NCI-H1436 treated with DMSO at 0.1 percent for 48 hours (cell line): ENCODE measurements at places on chromosomes 5 and 9.

DNA sequence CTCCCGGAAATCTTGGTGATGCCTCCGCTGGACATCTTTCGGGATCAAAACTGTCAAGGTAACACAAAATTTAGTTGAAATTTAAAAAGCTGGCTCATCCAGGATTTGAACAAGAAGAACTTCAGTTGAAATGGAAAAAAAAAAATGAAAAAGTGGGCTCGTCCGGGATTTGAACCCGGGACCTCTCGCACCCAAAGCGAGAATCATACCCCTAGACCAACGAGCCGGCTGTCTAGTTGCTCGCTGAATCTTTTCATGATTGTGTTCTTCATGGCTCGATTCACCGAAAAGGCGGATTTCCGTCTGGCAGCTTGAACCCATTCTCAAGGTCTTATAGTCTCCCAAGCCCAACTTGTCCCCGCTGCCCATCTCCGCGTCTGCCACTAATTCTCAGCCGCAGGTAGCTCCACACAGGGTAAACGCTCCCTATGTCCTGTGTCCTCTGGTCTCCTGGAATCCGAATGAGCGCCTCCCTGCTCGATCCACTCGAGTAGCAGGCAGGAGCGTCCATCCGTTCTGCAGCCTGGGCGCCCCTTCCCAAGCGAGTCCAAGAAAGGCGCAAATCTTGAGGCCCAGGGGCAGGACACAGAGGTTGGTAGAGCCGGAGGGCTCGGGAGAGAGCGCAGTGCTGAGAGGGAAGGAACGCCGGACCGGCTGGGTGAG is 16.2 kb downstream of the TRIM7 start:
- DNase-seq: no peak

GRCh38 chr5:131496400-131496713 is 138.7 kb downstream of the RAPGEF6 start:
- DNase-seq: no peak

DNA sequence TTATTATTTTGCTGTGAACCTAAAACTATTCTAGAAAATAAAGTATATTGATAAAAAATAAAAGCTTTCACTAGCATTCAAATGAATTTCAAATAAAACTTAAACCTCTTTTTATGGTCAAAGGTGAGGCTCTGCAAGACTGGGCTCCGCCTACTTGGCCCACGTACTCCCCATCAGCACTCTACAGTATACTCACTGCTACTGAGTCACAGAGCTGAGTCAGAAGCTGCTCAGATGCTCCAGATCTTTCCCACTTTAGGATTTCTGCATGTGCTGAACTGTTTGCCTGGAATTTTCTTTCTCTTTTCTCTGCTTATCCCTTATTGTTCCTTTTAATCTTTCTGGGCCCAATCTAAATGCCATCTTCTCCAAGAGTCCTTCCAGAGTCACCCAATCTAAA is 331.9 kb upstream of the CCNG1 start:
- DNase-seq: no peak

DNA sequence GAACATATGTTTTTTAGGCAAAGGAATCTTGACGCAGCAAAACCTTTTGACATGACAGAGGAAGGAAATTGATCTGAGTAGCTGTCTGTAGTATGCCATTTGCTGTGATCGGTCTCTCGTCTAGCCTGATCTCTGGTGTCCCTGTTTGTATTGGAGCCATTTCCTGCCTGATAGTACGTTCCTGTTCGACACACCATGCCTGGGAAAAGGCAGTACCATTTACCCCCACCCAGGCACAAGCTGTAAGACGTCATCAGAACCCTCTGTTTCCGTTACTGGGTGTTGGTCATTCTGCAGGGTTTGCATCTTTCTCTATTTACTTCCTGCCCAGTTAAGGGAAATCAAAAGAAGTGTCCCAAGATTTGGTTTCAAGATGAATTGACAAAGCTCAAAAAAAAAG is 129.7 kb downstream of the CEMIP2 start:
- DNase-seq: no peak

DNA sequence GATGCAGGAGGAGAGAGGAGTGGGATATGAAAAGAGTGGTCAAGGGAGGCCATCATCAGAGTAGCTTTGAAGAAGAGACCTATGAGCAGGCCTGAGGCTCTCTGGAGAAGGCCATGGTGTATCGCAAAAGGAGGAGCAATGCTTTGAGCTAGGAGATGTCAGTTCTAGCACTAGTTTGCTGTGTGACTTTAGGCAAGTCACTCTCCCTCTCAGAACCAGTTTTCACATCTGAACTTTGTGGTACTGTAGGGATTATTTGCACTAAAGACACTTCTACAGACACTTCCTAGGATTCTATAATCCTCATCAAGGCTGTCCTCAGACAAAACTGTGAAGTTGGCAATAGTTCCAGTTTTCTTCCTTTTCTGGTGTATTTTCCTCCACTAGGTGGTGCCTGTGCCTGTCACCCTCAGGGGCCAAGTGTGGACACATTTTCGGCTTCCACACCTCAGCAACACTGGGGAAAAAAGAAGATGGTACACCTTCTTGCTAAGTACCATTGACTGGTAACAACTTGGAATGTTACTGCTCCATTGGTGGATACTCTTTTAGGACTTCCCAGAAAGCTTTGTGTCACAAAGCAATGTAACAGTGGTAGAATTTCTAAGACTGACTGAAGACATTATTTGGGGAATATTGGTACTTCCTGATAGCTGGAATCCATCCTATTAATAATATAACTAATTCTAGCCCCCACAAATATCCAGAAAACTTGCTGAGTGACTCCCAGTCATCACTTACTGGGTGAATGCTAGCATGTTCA is 9.9 kb downstream of the PAPPA start:
- DNase-seq: no peak

DNA sequence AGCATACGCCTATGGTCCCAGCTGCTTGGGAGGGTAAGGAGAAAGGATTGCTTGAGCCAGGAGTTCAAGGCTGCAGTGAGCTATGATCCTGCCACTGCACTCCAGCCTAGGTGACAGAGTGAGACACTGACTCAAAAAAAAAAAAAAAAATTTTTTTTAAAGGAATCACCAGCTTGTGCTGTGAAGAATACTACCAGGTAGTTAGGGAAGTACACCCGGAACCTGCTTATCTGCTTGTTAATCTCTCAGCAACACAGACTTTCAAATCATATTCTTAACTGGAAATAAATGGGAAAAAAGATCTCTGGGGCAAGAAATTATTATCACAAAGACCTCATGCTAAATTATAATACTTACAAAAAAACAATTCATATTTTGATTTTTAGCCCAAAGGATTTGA is 26.4 kb upstream of the PRRC2B start:
- DNase-seq: no peak

- DNase-seq: no peak
Measured at GRCh38 chr5:56145106-56145505, 88.0 kb downstream of the ANKRD55 start.

- DNase-seq: no peak
Measured at GRCh38 chr5:177496727-177497291, 595 bp downstream of the PDLIM7 start.

DNA sequence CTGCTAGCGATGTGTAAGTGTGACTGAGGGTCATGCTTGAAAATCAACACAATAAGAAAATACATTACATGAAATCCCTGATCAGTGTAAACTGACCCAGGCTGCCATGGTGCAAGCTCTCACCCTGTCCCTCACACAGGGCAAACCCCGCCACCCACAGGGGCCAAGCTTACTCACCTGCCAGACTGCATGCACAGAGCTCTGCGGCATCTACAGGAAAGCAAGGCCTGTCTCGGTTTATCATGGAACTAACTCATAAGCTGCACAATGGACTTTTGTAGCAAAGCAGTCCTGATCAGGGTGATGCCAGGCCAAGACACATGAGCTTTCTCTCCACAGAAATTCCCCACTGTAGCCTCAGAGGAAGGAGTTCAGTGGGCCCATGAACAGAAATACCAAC is 9.7 kb downstream of the IPPK start:
- DNase-seq: no peak
